ENCODE measurements at places on chromosomes 7 and 10. TPM values are rescaled to one million over a fixed set of nuclear protein-coding genes. Genes with fewer than 3 reads are reported as not detected.

DNA sequence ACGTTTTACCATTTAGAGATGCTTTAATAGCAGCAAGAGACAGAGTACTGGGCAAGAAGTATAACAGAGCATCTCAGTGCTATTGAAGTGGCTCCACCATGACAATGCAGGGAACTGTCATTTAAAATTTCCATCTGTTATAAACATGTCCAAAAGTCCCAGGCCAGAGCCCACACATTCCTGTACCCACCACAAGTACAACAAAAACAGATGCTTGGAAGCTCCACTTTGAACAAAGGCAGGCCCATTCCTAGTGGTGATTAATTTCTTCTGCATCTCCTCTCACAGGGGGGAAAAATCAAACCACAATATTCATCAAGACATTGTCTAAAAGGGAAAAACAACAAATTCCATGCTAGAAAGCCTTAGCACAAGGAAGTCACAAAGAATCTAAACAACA, 627.9 kb downstream of the PARD3 start:
- no peak overlapping the region for H3K27ac ChIP-seq
- DNase-seq: no peak
- H3K4me1 ChIP-seq: no peaks in the 10 kb centered on the region
- H3K4me3 ChIP-seq: no peak overlapping the region
- peaks cover 5% of the 10 kb centered on the region for H3K27me3 ChIP-seq

The ZNF467 gene
- 0.25 TPM for total RNA-seq

GRCh38 chr10:69866246-69866687, 64.6 kb downstream of the COL13A1 start:
- H3K4me1 ChIP-seq: no peaks in the 10 kb centered on the region
- H3K27ac ChIP-seq: no peak overlapping the region
- peaks cover 1% of the 10 kb centered on the region for H3K27me3 ChIP-seq
- H3K36me3 ChIP-seq: no peaks in the 10 kb centered on the region

- no peak overlapping the region for H3K27ac ChIP-seq
- peaks cover 40% of the 10 kb centered on the region for H3K36me3 ChIP-seq
- H3K27me3 ChIP-seq: no peaks in the 10 kb centered on the region
- H3K4me3 ChIP-seq: no peak overlapping the region
These were observed 118.9 kb downstream of the APBB1IP start for GRCh38 chr10:26556748-26557640.

- peaks cover 3% of the 10 kb centered on the region for H3K36me3 ChIP-seq
- H3K27ac ChIP-seq: no peak overlapping the region
- peaks cover 18% of the 10 kb centered on the region for H3K27me3 ChIP-seq
- H3K4me1 ChIP-seq: peaks cover 26% of the 10 kb centered on the region
- no peak overlapping the region for H3K4me3 ChIP-seq
These were observed 4.7 kb upstream of the NOS3 start for GRCh38 chr7:150986099-150986512.

The NPFFR1 gene
- total RNA-seq: not detected

The ARHGEF35 gene
- total RNA-seq: 5.1 TPM

The SLC18A3 gene
- total RNA-seq: not detected

The CALN1 gene
- 0.11 TPM for total RNA-seq

DNA sequence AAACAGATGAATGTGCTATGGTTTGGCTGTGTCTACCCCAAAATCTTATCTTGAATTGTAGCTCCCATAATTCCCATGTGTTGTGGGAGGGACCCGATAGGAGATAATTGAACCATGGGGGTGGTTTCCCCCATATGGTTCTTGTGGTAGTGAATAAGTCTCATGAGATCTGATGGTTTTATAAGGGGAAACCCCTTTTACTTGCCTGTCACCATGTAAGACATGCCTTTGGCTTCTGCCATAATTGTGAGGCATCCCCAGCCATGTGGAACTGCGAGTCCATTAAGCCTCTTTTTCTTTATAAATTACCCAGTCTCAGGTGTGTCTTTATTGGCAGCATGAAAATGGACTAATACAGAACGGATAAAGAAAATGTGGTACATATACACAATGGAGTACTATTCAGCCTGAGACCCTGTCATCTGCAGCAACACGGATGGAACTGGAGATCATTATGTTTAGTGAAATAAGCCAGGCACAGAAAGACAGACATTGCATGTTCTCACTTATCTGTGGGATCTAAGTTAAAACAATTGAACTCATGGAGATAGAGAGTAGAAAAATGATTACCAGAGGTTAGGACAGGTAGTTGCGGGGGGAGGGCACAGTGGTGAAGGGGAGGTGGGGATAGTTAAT, 587.6 kb upstream of the NRP1 start:
- no peak overlapping the region for H3K27ac ChIP-seq
- DNase-seq: no peak
- H3K27me3 ChIP-seq: peaks cover 16% of the 10 kb centered on the region
- H3K36me3 ChIP-seq: no peaks in the 10 kb centered on the region
- no peaks in the 10 kb centered on the region for H3K4me1 ChIP-seq

The GIMAP5 gene
- 47.6 TPM for total RNA-seq

- no peak overlapping the region for H3K4me3 ChIP-seq
- H3K36me3 ChIP-seq: no peaks in the 10 kb centered on the region
- H3K27me3 ChIP-seq: no peaks in the 10 kb centered on the region
- no peak overlapping the region for H3K27ac ChIP-seq
These were observed 254.1 kb downstream of the TNS3 start for GRCh38 chr7:47327698-47328391.

DNA sequence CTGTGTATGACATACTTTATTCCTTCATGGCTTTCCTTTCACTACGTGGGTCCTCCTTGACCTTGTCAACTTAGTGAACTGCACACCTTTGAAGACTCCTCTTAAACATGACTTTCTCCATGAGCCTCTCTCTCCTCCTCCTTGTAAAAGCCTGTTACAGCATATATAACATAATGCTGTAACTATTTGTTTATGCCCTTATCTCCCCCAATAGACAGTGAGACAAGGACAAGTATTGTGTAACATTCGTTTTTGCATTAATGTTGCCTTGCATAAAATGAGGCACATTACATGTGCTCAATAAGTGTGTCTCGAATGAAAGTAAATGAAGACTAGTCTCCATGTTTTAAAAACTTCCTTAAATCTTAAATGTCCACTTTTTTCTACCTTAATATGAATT, 4.3 kb upstream of the LAMB1 start:
- H3K4me3 ChIP-seq: no peak overlapping the region
- H3K36me3 ChIP-seq: no peaks in the 10 kb centered on the region
- no peak overlapping the region for H3K27ac ChIP-seq

DNA sequence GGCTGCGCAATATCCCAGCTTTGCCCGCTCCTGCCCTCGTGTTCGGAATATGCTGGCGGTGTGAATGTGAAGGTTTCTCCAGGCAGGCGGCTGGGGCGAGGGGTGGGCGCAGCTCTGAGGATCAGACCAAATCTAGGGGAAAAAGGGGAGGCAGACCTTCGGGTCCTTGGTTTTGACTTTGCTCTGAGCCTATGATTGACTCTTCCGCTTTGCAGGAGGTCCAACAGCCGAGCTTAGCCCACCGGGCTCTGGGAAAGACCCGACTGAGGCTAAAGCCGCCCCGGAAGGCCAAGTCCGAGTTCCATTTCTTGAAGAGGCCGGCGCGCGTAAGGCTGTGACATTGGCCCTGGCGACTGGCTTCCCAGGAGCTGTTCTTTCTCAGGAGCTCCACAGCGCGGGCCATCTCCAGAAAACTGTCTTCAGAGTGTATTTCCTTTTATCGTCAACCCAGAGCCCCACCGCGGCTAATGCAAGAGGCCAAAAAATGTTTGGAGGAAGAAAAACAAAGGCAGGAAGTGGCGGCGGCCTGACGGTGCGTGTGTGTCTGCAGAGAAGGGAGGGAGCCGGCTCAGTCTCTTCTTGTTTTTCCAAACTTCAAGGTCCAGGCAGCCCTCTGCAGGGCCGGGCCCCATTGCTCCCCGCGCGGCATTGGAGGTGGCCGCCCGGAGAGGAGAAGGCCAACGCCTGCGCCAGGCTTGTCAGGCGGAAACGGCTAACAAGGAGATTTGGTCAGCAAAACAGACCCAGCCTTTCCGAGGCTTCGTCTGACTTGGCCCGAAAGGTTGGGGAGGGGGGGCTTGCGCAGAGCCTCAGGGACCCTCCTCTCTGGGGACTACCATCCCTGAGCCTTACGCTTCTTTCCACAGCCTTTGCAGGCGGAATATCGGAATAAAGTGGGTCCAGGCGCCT, 3.6 kb upstream of the HOXA11 start:
- peak overlapping the region; percentile 44 for H3K4me3 ChIP-seq
- peaks cover 79% of the 10 kb centered on the region for H3K27me3 ChIP-seq
- peaks cover 44% of the 10 kb centered on the region for H3K4me1 ChIP-seq
- no peaks in the 10 kb centered on the region for H3K36me3 ChIP-seq

DNA sequence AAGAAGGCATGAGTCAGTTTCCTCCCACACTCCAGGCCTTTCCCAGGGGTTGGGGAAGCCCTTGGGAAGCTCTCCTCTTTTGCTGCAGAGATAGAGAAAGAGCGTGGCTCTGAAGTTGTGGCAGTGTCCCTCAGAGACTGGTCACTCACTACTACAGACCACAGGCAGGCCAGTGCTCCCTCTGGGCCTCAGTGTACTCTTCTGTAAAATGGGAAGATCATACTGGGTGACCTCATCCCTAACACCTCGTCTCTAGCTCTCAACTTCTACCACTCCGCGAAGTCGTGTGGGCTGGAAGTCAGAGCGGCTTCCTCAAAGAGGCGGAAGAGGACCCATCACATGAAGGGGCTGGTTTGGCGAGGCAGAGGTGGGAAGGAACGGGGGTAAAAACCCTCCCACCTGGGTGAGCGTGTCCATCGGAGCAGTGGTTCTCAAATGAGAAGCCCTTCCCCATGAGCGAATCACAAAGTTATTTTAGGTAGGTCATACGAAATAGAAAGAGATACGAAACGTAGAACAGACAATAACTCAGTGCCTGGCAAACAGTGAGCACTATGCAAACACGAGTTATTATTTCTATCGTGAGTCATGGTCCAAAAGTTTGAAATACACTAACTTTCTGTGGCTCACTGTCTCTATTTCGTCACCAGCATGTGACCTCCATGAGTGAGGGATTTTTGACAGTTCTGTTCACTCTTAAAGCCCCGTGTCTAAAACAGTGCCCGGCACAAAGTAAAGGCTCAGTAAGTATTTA, 32.7 kb downstream of the PRKAG2 start:
- H3K4me3 ChIP-seq: no peak overlapping the region
- no peak for DNase-seq
- no peaks in the 10 kb centered on the region for H3K27me3 ChIP-seq
- peaks cover 15% of the 10 kb centered on the region for H3K4me1 ChIP-seq
- H3K27ac ChIP-seq: no peak overlapping the region
- H3K36me3 ChIP-seq: no peaks in the 10 kb centered on the region

GRCh38 chr7:22563032-22563501, 63.1 kb upstream of the STEAP1B start:
- H3K4me3 ChIP-seq: no peak overlapping the region
- no peak for DNase-seq
- peaks cover 37% of the 10 kb centered on the region for H3K27me3 ChIP-seq
- H3K4me1 ChIP-seq: peaks cover 50% of the 10 kb centered on the region

The NANOS1 gene
- 0.04 TPM for total RNA-seq

The LIPK gene
- not detected for total RNA-seq

DNA sequence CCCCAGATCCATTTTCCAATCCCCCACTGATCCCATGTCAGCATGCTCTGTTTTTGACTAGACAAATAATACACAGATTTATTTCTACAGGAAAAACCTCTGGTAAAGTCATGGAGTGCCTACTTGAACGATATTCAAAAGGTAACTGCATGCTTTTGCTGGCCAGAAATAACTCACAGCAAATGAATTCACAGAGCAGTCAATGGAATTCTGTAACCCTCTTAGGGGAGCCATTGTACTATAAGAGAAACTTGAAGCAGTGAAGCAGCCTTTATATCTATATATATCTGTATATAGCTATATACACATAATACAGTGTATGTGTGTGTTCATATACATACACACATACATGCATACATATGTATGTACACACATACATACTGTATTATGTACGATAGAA, 29.0 kb upstream of the MEOX2 start:
- no peak overlapping the region for H3K4me3 ChIP-seq
- H3K27me3 ChIP-seq: no peaks in the 10 kb centered on the region
- H3K36me3 ChIP-seq: no peaks in the 10 kb centered on the region
- no peak overlapping the region for H3K27ac ChIP-seq

DNA sequence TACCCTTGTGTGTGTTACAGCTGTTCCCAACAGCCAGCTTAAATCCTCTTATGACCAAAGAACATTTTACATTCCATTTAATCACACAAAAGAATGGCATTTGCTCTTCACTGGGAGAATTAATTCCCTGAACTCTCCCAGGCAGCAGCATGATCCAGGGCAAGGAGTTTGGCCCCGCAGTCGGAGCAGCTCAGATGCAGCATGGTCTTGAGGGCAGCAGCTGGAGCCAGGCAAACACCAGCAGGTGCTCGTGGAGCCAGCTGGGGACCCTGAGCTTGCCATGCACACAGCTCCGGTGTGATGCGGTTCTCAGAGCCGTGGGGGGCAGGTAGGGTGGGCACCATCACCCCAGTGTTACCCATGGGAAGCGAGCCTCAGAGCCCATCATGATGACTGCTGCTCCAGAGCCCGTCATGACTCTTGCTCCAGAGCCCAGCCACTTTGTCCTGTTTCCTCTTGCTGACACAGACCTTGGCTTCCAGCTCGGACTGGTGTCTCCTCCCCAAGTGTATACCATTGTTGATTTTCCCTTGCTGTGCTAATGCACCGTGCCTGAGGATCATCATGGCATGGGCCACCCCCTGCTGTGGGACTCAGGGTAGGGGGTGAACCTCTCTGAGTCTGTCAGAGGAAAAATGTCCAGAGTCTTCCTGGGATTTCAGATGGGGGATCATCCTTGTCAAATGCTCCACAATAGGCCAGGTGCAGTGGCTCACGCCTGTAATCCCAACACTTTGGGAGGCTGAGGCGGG, 75.8 kb downstream of the ZRANB1 start:
- H3K27ac ChIP-seq: no peak overlapping the region
- no peaks in the 10 kb centered on the region for H3K4me1 ChIP-seq
- H3K36me3 ChIP-seq: no peaks in the 10 kb centered on the region
- peaks cover 2% of the 10 kb centered on the region for H3K27me3 ChIP-seq
- DNase-seq: no peak

DNA sequence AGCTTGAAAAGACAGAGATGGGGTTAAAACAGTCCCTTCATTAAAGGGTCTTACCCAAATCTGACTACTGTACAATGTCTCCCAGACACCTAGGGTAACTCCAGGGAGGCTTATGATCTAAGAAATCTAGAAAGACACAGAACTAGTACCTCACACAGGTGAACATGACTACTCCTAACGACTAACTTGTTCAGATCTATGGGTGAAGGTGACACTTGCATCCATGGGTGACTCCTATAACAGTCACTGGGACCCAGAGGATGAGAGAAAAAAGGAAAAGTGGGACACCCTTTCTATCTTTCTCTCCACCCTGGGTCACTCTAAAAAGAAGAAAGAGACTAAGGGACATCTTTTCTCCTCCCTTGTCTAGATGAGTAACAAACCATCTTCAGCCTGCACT, 19.2 kb downstream of the AKR1C8 start:
- peaks cover 10% of the 10 kb centered on the region for H3K4me1 ChIP-seq
- peaks cover 3% of the 10 kb centered on the region for H3K27me3 ChIP-seq
- no peak for DNase-seq
- H3K36me3 ChIP-seq: peaks cover 10% of the 10 kb centered on the region

DNA sequence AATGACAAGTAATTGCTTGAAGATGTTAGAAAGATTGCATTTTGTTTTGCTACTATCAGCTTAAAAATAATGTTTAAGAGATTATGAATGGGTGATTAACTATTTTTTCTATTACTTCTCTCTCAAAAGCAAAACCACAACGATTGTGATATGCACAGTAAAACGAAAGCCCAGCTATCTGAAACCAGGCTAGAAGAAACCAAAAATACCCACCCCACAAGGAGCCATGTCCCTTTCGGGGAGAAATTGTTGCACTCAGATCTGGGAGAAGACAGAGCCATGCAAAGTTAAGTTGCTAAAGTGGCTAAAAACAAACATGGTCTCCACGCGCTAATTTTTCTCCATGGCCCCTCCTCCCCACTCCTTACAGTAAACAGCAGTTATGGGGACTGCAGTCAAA, 173.6 kb downstream of the RPS24 start:
- H3K36me3 ChIP-seq: no peaks in the 10 kb centered on the region
- H3K4me3 ChIP-seq: no peak overlapping the region
- peaks cover 7% of the 10 kb centered on the region for H3K4me1 ChIP-seq
- no peak overlapping the region for H3K27ac ChIP-seq
